Activated CD8-positive, alpha-beta memory T cell treated with anti-CD3 and anti-CD28 coated beads for 48 hours (primary cell): ENCODE measurements at places on chromosomes 4 and X.

DNA sequence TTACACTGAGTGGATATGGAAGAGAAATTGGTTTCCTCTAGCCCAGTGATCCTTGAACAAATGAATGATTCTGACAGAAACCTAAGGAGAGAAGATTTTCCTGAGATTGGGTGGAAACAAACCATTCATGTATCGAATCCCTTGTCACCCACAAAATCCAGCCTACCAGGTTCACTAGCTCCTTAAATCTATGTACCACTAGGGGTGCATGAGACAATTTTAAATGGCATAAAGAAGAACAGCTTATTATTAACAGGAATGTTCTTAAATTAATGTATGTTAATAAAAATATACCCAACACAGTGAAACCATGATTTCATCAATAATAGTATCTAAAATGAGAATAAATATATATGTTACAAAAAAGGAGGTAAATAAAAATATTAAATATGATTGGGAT is 118.4 kb upstream of the LNX1 start:
- DNase-seq = no peak

GRCh38 chr4:159980826-159981468 is 878.1 kb downstream of the RAPGEF2 start:
- DNase-seq = no peak

GRCh38 chrX:69119122-69119521 is 46.1 kb downstream of the PJA1 start:
- no peak for DNase-seq

DNA sequence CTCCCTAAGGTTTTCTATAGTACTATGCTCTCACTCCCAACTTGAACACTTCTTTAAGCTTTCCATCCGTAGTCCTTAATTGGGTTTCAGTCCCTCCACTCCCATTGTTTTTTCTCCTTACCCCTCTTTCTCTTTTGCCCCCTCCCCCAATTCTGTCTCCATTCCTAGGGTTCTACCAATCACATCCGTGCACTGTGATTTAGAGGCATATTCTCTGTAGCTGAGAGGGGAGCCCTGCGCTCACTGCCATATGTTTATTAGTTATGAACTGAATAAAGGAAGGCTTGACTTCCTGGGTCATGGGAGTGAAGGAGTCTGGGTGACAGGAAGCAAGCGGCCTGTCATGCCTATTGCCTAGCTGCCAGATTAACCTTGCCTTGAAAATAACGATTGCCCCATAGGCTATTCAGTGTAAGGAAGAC is 471 bp downstream of the MCTS1 start:
- no peak for DNase-seq

- DNase-seq = no peak
Observed at GRCh38 chrX:30343206-30343605, 34.0 kb upstream of the NR0B1 start.
